GDM1 (cell line): ENCODE measurements at places on chromosomes 16 and 17.

DNA sequence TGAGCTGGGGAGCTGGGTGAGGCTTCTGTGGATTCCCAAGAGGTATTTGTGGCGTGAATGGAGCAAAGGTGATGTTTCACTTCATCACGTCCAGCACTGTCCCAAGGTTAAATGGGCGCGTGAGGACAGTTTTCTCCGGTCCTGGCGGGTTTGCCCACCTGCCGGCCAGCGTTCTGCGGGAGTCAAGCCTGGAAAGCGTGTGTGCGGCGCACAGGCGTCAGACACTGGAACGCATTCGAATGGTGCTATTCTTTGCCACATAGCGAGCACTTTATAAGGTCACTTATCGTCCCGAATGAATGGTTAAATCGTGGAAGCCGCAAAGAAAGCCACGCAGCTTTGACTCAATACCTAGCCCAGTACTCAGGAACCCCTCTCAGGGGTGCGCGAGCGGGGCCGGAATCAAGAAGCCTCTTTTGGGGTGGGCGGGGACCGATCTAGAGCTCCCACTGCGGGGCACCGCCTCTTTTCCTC, 446 bp upstream of the PSMD11 start:
- DNase-seq, result no peak

GRCh38 chr17:55238931-55239297, 25.8 kb upstream of the HLF start:
- no peak for DNase-seq

- no peak for DNase-seq
Observed at GRCh38 chr17:80611816-80612215, 67.2 kb downstream of the RPTOR start.

- no peak for DNase-seq
Observed at GRCh38 chr17:49910094-49910857, 58.7 kb upstream of the DLX4 start.

DNA sequence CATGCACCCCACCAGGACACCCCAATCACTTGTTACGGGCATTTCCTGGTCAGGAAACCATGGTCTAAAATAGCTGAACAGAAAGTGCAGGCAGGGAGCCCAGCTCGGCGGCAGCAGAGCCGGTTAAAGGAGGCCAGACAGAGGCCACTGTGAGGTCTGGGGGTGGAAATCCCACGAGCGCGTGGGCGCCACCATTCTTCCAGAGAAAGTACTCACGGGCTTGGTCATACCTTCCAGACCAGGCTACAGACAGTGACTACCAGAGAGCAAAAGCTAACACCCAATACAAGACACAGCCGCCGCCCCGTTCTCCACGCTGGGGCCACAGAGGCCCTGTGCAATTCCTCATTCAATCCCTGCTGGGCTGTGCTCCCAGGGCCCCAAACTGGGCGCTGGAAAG, 11.9 kb downstream of the CEP131 start:
- DNase-seq, result no peak
